Thoracic aorta (tissue), 2 donors: ENCODE measurements at places on chromosomes 3 and 15.
A peak's percentile ranks its signal among the peaks of the same experiment; 100 is the strongest.

DNA sequence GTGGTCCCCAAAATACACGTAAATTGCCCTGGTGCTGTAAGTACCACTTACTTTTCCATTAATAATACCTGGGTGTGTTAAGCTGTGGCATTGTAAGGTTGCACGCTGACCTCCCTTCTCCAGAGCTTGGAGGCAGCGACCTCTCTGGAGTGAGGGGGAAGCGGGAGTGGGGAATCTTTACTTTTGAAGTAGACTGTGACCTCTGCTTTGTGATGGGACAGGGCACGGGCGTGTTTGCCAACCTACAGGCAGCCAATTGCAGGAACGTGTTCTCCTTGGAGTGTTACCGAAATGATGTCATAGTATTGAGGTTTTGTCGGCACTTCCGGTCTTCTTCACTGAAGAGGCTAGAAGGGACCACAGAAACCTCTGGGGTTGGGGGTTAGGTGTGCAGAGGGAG is 227.3 kb upstream of the C2CD4B start:
- DNase-seq = no peak
- H3K4me1 ChIP-seq = peaks cover 8% of the 10 kb centered on the region
- H3K4me3 ChIP-seq = peak overlapping the region; percentile 98
- H3K27ac ChIP-seq = peak overlapping the region; percentile 83

GRCh38 chr3:192861972-192862371 is 55.7 kb downstream of the MB21D2 start:
- no peaks in the 10 kb centered on the region for H3K27me3 ChIP-seq
- no peak for DNase-seq
- no peak overlapping the region for H3K27ac ChIP-seq
- peaks cover 7% of the 10 kb centered on the region for H3K4me1 ChIP-seq
- no peak overlapping the region for H3K4me3 ChIP-seq

DNA sequence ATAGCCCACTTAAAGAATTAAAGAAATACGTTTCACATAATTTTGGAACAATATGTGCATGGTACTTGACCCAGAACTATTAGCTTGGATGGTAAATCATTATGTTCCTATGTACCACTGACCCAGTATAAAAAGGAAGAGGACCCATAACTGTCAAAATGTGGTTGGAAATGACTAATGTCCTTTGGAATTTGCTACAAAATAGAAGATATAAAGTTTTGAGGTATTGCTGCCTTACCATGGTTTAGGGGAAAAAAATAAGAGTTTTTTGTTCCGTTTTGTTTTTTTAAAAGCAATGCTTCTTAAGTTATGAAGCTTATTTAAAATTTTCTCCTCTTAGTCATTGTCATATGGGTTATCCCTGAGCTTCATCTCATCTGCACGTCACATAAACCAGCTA is 15.8 kb upstream of the TFDP2 start:
- H3K4me1 ChIP-seq = no peaks in the 10 kb centered on the region
- H3K36me3 ChIP-seq = peaks cover 11% of the 10 kb centered on the region

DNA sequence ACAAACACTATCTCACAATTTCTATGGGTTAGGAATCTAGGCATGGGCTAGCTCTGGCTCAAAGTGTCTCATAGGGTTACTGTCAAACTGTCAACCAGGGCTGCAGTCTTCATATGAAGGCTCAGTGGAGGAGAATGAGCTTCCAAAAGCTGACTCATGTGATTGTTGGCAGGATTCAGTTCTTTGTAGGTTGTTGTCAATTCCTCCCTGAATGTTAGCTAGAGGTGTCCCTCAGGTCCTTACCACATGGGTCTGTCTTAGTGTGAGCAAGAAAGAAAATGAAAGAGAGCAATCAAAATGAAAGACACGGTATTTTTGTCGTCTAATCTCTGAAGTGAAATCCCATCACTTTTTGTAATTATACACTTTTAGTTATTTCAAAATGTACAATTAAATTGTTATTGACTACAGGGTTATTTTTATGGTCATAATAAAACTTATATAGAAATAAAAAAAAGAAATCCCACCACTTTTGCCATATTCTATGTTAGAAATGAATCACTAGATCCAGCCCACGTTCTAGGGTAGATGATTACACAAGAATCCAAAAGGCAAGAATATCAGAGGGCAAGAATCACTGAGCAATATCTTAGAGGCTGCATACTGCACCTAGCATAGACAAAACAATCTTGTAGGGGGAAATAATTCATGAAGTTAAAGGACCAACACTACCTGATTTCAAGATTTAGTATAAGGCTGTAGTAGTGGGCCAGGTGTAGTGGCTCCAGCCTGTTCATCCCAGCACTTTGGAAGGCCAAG is 8.4 kb downstream of the ACSBG1 start:
- H3K36me3 ChIP-seq = no peaks in the 10 kb centered on the region
- no peak overlapping the region for H3K4me3 ChIP-seq
- H3K4me1 ChIP-seq = no peaks in the 10 kb centered on the region
- DNase-seq = no peak
- no peak overlapping the region for H3K27ac ChIP-seq
- no peaks in the 10 kb centered on the region for H3K27me3 ChIP-seq

GRCh38 chr3:134149286-134149685 is 101.4 kb downstream of the RYK start:
- H3K27ac ChIP-seq = no peak overlapping the region
- no peak overlapping the region for H3K4me3 ChIP-seq
- no peaks in the 10 kb centered on the region for H3K27me3 ChIP-seq

DNA sequence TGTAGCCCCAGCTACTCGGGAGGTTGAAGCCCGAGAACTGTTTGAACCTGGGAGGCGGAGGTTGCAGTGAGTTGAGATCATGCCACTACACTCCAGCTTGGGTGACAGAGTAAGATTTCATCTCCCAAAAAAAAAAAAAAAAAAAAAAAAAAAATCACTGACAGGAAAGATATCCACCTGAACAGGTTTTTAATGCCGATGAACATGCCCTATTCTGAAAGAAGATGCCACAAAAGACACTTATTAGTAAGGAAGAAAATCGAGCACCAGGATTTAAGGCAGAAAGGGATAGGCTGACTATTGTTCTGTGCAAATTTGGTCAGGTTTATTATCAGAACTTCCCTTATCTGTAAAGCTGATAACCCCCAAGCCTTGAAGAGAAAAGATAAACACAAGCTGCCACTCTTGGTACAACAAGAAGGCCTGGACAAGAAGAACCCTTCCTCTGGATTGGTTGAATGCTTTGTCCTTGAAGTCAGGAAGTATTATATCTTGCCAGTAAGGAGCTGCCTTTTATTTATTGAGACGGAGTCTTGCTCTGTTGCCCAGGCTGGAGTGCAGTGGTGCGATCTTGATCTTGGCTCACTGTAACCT is 2.7 kb upstream of the PARP16 start:
- no peak for DNase-seq
- no peak overlapping the region for H3K27ac ChIP-seq
- no peak overlapping the region for H3K4me3 ChIP-seq
- peaks cover 20% of the 10 kb centered on the region for H3K4me1 ChIP-seq

DNA sequence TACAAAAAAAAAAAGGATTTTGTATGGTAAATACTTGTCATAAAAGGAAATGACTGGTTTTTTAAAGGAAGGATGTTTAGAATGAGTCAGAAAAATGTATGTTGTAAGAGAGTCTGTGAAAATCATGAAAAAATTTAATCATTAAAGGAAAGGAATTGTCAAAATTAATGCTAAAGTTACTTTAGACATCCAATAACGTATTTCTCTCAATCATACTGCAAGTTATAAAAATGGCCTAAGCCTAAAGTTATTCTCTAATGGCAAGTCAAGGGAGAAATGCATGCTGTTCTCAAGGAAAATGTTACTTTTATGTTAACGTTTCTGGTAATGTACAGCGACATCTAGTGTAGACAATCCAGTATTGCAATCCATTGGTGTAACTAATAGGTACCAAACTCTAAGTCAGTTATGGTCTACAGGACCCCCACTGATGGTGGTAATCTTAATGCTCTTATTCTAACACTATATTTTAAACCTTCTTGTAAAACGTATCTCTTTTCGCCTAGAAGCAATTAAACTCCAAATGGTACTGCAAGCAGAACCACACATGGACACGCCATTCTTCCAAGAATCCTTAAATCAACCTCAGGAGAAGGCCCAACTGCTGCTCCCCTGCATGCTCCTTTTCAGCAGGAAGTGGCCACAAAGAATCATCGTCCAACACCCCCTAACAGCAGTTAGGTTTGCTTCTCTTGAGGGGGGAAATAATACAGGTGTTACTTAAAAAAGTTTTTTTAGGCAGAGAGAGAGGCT is 35.2 kb downstream of the NCEH1 start:
- no peak for DNase-seq
- H3K4me3 ChIP-seq = no peak overlapping the region
- H3K27ac ChIP-seq = no peak overlapping the region
- H3K36me3 ChIP-seq = no peaks in the 10 kb centered on the region

DNA sequence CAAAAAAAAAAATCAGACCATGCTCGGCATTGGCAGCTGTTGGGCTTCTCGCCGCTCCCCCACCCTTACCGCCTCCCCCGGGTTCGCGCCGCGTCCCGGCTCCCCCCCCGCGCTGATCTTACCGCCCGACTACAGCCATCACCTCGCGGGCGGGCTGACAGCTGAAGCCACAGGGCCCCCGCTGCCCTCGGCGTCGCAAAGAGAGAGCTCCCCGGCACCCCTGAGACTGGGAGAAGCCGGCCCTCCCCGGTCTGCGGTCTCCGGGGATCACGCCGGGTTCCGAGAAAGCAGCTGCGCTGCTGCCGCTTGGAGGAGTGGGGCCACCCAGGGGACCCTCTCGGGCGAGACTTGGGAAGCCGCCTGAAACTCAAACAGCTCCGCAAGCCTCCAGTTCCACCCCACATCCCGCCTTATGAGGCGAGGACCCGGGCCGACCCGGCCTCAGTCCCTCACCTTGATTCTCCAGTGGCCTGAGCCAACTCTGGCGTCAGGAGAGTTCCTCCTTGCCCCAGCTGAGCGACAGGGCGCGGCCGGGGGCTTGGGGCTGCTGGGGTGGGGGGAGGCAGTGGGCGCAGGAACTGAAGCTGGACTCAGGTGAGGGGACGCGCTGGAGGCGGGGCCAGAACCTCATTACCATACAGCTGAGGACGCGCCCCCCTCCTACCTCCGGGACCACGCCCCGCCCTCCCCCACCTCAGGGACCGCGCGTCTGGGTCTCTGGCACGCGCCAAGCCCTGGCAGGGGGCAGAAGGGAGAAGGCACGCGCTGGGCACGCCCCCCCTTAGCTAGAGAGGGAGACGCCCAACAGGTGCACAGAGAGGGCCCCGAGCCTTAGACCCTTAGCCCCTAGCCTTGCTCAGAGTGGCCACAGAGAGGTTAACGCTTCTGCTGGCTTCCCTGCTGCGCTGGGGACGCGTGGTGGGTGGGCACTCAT is 1.0 kb upstream of the DLL4 start:
- H3K36me3 ChIP-seq = no peaks in the 10 kb centered on the region
- peaks cover 42% of the 10 kb centered on the region for H3K4me1 ChIP-seq
- H3K27ac ChIP-seq = no peak overlapping the region
- H3K27me3 ChIP-seq = peaks cover 13% of the 10 kb centered on the region
- peak overlapping the region; percentile 72 for H3K4me3 ChIP-seq

DNA sequence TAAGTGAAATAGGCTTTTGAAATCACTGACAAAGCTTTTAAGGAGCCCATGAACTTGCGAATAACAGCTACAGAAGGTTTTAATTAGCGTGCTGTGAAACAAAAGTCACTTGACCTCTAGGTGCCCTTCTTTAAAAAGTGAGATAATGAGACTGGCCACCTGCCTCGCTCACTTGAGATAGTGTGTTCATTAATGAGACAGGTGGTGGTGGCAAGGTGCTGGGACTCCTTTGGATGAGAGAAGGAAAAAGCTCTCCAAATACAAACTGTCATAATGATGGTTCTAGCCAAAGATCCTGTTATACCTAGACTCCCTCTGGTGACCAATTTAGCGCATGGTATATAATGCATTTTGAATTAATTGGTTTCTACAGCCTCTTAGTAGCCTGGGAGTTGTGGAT is 22.7 kb upstream of the IREB2 start:
- no peak for DNase-seq
- no peaks in the 10 kb centered on the region for H3K27me3 ChIP-seq
- no peaks in the 10 kb centered on the region for H3K4me1 ChIP-seq

DNA sequence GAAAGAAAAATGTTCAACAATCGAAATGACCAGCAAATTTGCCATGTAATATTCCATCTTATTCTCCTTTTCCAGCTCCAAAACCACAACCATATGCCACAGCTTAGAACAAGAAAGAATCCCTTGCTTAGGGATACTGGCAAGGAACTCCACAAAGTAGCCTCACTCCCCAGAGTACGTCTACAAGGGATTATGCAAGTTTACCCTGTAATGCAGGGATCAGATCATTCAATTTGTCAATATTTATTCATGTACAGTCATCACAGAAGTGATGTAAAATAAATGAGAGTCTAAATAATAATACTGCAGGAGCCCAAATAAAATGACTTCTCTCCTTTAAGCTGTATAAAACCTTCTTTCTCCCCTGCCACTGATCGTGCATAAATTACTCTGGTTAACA is 23.5 kb upstream of the MYO1E start:
- no peaks in the 10 kb centered on the region for H3K4me1 ChIP-seq
- H3K27ac ChIP-seq = no peak overlapping the region
- H3K36me3 ChIP-seq = no peaks in the 10 kb centered on the region
- DNase-seq = no peak
- H3K27me3 ChIP-seq = no peaks in the 10 kb centered on the region
